ENCODE measurements at places on chromosomes 3 and 15. TPM values are rescaled to one million over a fixed set of nuclear protein-coding genes. Genes with fewer than 3 reads are reported as not detected.
A peak's percentile ranks its signal among the peaks of the same experiment; 100 is the strongest.

- no peaks in the 10 kb centered on the region for H3K36me3 ChIP-seq
- H3K4me1 ChIP-seq = no peaks in the 10 kb centered on the region
- no peak for DNase-seq
- H3K4me3 ChIP-seq = no peak overlapping the region
- no peak overlapping the region for H3K27ac ChIP-seq
Observed at GRCh38 chr15:95829062-95829461, 501.4 kb upstream of the NR2F2 start.

DNA sequence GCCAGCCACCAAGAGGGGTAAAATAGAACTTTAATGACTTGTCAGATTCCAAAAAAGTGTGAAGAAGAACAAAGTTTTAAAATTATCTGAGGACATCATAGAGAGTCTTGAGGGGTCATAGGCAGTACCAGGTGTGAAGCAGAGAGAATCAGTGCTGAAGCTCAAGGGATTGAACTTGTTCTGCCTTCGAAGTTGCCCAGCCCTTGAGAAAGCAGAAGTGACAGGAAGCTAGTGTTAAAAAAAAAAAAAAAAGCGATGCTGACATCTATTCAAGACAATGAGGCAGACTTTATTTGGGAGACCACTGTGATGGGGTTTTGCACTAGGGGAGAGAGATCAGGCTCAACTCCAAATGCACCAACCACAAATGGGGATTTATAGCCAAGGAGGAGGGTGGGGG lies 21.8 kb downstream of the FBXO22 start:
- H3K4me3 ChIP-seq = no peak overlapping the region
- H3K36me3 ChIP-seq = peaks cover 22% of the 10 kb centered on the region
- H3K27me3 ChIP-seq = no peaks in the 10 kb centered on the region
- H3K27ac ChIP-seq = no peak overlapping the region
- peaks cover 58% of the 10 kb centered on the region for H3K4me1 ChIP-seq
- no peak for DNase-seq

Gene LINGO1
- not detected for total RNA-seq

DNA sequence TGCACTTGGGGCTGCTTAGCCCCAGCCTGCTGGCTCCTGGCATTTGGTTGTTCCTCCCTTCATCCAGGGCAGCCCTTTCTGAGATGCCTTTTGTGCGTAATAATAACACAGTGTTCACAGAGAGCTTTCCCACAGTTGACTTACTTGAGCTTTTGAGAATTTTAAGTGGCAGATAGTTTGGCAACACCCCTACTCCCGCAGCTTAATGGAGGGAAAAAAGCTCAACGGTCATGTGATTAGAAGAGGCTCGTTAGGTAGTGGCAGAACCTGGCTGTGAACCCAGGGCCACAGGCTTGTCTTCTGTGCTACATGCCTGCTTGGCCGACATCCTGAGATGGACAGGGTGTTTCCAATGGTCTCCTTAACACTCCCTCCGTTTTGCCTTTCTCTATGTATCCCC lies 4.7 kb downstream of the KBTBD13 start:
- peaks cover 16% of the 10 kb centered on the region for H3K4me1 ChIP-seq
- H3K27ac ChIP-seq = no peak overlapping the region
- DNase-seq = no peak
- H3K27me3 ChIP-seq = peaks cover 40% of the 10 kb centered on the region
- no peak overlapping the region for H3K4me3 ChIP-seq
- no peaks in the 10 kb centered on the region for H3K36me3 ChIP-seq

Gene SKOR1
- 0.05 TPM for total RNA-seq

DNA sequence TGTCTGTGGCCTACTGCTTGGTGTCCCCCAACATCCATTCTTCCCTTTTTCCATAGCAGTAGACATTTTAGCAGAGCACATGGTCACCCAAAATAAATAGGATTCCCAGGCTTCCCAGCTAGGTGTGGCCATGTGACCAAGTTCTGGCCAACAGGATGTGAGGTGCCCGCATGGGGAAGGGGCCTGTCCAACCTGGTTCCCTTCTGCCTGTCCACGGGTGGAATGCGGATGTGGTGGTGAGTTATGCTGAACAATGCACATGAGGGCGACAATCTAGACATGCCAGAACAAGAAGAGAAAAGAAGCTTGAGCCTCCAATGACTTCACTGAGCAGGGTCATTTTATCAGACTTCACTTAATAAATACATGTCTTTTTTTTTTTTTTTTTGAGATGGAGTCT lies 77.6 kb upstream of the DLG1 start:
- H3K27me3 ChIP-seq = peaks cover 7% of the 10 kb centered on the region
- no peak for DNase-seq
- no peaks in the 10 kb centered on the region for H3K36me3 ChIP-seq
- H3K4me1 ChIP-seq = peaks cover 34% of the 10 kb centered on the region
- H3K27ac ChIP-seq = no peak overlapping the region

DNA sequence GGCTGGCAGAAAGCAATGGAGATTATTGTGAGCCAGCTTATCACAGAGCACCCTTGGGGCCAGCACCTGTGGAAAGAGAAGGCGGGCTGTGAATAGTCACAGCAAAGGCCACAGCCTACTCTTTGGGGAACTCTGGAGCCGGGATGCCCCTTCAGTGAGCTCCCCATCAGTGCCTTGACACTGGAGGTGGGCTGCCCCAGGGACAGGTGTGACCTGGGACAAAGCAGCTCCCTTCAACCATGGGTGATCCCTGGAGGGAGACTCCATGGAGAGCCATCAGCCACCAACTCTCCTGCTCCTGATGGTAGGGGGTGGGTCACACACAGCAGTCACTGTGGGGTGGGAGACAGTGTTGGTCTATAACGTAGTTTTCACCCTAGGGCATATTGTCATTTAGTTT lies 5.8 kb downstream of the TTC21A start:
- H3K4me1 ChIP-seq = peaks cover 6% of the 10 kb centered on the region
- no peaks in the 10 kb centered on the region for H3K36me3 ChIP-seq
- H3K27me3 ChIP-seq = no peaks in the 10 kb centered on the region
- H3K4me3 ChIP-seq = no peak overlapping the region
- H3K27ac ChIP-seq = no peak overlapping the region
- no peak for DNase-seq

DNA sequence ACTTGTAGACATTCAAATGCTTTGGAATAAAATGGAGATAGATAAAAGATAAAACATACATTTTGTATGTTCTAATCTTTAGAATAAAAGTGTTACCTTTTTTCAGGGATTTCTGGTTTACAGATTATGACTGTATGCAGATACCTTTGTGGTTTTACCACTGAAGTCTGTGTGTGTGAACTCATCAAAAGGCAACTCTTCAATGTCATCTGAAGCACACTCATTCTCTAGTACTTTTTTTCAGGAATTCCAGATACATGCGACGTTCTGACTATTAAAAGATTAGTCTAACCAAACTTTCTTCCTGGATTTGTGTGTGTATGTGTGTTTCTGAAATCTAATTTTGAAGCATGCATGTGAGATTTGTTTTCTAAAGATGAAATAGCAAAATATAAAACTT lies 188.6 kb downstream of the NLGN1 start:
- H3K27ac ChIP-seq = peak overlapping the region; percentile 91
- peak overlapping the region; percentile 96 for H3K4me3 ChIP-seq
- H3K36me3 ChIP-seq = no peaks in the 10 kb centered on the region
- H3K27me3 ChIP-seq = no peaks in the 10 kb centered on the region
- H3K4me1 ChIP-seq = peaks cover 34% of the 10 kb centered on the region
- DNase-seq = peak; percentile 16

DNA sequence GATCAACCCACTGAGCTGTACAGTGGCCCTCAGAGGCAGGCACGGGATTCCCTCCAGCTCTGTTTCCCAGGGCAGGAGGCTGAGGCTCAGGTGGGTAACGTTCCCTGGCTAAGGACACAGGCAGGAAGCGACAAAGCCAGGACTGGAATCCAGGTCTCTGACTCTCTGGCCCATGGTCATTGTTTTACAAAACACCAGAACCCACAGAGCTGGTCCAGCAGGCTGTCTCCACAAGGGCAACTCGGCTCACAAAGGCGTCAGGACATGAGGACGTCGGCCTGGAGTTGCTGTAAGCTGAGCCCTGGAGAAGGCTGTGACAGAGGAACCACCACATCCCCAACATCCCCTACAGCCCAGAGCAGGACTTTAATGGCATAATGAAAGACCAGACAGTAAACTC lies 30.7 kb downstream of the NUP210 start:
- H3K4me1 ChIP-seq = no peaks in the 10 kb centered on the region
- H3K27me3 ChIP-seq = peaks cover 42% of the 10 kb centered on the region
- no peak for DNase-seq
- H3K36me3 ChIP-seq = no peaks in the 10 kb centered on the region
- H3K4me3 ChIP-seq = no peak overlapping the region

DNA sequence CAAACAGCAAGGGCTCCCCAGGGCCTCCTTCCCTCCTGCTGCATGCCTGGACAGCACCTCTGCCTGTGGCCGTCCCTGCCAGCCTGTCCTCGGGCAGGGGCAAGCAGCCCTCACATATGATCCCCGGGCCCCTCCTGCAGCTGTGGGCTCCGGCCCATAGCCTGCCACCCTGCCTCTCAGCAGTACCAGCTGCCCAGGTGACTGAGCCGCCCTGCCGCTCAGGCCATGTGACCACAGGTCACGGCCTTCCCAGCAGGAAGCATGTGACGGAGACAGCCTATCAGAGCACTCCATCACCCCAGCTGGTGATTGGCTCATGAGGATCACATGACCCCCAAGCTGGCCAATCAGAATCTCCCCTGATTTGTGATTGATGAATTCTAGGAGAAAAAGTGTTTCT lies 23.9 kb downstream of the ALDH1L1 start:
- H3K27me3 ChIP-seq = peaks cover 32% of the 10 kb centered on the region
- H3K4me3 ChIP-seq = no peak overlapping the region
- 0 out of 2 replicates have a peak, but pooled peaks cover 4% of the 10 kb centered on the region for H3K36me3 ChIP-seq
- H3K27ac ChIP-seq = no peak overlapping the region
- no peak for DNase-seq
- H3K4me1 ChIP-seq = no peaks in the 10 kb centered on the region

GRCh38 chr15:39459548-39459947 lies 121.3 kb upstream of the THBS1 start:
- no peaks in the 10 kb centered on the region for H3K27me3 ChIP-seq
- no peak overlapping the region for H3K4me3 ChIP-seq
- H3K4me1 ChIP-seq = peaks cover 62% of the 10 kb centered on the region
- H3K36me3 ChIP-seq = peaks cover 22% of the 10 kb centered on the region
- no peak overlapping the region for H3K27ac ChIP-seq

Measured in HFFc6 (cell line).